ENCODE measurements at places on chromosomes 7 and 10.

DNA sequence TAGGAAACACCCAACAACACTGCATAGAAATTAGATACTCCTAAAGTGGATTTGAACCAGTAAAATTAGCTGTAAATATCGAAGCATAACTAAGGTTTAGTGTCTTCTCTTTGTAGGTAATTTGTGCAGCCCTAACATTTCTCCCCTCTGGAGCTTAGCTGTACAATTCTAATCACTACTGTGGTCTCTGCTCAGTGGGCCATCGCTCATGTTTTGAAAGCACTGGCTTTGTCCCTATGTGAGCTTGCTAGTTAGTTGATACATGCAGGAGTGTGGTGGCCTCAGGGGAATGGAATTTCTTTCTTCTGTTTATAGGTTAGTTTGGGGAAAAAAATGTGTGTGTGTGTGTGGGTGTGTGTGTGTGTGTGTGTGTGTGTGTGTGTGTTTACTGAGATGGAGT is 373.1 kb downstream of the DPP6 start:
- no peak for DNase-seq

DNA sequence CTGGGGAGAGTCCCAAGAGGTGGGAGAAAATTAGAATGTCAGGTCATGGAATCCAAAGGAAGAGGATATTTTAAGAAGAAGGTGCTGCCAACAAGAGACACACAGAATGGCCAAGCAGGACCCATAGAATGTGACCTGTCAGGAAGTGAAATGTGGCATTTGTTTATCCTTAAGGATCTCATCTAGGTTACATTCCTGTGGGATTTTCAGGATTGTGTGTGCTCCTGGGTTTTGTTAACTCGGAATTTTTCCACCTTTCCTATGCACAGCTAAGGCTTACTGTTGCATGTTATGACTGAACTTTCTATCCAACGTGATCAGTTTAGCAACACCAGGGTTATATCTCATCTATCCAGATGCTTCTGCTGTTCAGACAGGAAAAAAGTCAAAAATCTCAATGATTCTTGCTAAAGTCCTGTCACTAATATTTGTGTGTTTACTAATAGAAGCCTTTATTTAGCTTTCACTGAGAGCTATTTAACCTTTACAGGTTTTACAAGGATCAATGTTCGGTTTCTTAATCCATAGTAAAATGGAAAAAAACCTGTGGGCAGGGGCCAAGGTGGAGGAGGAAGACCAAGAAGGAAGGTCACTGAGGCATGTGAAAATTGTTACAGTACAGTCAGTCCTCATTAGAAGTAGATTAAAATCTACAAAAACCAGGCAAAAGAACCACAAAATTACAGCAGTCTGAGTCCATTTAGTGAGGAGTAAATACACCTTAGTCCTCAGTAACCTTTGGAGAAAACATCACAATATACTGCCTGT is 437.8 kb upstream of the NPVF start:
- no peak for DNase-seq

DNA sequence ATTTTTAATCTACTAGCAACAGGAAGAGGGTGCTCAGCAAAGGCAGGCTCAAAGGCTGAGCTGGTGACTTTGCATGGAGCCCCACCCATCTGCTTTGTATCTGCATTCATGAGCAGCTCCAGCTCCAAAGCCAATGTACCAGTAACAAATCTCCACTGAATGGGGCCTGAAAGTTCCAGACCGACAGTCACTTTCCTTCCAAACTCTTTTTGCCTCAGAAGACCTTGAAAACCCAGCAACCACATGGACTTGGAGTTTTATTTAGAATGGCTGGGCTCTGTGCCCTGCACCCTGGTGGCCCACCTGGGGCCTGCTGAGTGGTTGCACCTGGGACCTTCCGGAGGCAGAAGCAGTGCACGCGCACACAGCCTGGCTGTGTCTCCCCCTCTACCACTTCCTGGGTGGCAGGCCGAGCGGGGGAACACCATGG is 195.0 kb upstream of the PLXNA4 start:
- DNase-seq = peak; percentile 18

DNA sequence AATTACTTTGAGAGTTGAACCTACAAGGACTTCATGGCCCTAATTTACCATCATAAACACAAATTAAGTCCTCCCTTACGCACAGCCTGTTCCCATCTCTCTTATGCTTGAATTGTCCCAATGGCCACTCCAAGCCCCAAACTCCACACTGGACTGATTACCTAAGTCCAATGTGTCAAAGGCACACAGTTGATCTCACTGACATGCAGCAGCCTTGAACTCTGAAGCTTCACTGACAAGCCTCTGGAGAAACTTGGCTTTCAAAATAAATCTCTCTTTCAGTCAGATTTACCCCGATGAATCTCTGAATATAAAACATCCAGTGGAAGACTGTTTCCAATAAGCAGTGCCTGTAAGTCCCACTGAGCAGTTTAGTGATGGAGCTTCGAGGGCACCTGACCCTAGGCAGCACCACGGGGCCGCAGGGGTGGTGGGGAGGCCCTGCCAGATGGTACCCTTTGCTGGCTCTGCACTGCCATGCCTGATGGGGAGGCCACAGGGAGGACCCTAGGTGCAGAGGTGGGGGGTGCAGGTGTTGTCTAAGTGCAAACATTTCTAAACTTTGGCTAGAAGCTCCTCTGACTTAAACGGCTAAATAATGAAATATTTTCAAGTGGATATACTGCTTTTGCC is 3.3 kb upstream of the MAT1A start:
- no peak for DNase-seq

DNA sequence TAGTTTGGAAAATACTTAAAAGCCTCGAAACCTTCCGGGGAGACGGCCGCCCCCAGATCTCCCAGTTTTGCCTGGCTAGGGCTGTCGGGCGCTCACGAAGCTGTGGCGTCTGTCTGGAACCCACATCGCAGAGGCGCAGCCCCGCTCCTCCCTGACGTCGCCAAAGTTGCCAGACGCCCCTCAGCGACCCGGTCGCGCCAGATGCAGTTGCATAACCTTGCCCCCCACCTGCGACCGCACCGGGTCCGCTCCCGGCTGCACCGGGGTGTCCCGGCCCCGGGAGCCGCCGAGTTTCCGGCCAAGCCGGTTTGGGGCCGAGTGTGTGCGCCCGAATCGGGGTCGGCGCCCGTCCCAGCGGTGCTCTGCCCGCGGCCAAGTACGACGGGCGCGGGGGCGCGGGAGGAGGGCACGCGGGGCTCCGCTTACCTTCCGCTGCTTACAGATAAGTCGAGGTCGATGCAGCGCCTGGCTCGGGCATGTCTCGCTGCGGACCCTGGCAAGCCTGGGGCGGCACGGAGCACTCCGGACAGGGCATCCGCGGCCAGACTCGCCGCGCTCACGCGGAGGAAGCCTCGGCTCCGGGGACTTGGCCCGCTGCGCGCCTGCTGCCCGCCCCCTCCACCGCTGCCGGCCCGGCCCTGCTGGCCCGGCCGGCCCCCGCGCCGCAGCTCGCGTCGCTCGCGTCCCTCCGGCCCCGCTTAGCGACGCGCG is 665 bp downstream of the INSYN2A start:
- no peak for DNase-seq

DNA sequence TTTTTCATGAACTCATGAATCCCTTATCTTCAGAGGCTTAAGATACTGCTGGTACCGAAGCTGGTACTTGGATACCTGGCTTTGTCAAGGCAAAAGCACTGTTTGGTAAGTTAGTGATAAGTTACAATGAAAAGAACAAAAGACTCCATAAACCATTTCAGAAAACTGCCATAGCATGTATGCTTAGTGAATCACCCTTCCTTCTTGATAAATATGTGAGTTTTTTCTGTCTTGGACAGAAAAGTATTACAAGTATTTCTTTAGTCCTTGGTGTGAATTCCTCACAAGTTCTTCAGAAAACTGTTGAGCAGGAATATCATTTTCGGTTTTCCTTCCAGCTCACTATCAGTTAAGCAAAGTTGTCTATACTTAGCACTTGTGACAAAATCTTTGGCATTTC is 25.6 kb downstream of the PUS7 start:
- DNase-seq = no peak

- DNase-seq = no peak
Measured at GRCh38 chr10:86019141-86019540, 347.5 kb downstream of the GRID1 start.

DNA sequence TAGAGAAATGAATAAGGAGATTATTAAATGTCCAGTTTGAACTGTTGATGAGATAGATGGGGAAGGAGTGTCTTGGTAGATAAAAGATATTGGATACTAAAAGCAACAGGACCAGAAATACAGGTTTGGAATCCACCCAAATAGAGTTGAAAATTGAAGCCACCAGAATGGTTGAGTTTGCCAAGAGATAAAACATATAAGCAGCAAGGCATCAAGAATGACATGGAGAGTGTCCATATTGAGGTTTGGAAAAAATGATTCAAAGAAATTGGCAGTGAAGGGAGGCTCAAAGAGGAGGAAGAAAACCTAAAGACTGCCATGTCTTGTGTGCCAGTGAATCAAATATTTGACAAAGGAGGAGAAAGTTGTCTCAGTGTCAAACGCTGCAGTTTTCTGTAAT is 24.2 kb downstream of the CFAP69 start:
- no peak for DNase-seq

DNA sequence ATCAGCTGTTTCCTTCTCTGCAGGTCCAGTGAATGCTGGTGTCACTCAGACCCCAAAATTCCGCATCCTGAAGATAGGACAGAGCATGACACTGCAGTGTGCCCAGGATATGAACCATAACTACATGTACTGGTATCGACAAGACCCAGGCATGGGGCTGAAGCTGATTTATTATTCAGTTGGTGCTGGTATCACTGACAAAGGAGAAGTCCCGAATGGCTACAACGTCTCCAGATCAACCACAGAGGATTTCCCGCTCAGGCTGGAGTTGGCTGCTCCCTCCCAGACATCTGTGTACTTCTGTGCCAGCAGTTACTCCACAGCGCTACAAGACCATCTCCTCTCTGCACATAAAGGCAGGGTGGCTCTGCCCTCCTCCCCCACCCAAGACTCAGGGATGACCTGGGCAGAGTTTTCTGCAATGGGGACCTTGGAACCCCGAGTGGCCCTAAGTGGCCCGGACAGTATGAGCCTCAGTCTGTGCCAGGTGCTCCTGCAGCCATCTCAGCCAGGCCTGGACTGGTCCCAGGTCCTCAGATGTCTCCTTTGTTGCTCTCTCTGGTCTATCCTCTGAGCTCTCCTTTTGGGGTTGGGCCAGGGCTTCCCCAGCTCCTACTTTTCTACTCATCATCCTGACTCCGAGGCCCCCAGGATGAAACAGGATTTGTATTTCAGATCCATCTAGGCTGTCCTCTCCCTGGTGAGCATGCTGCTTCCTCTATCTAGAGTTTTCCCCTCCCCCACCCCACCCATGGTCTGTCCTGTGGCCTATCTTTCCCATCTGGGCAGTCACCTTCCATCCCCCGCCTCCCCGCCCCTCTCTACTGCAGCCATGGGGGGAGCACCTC is 212.1 kb upstream of the PRSS58 start:
- DNase-seq = no peak

DNA sequence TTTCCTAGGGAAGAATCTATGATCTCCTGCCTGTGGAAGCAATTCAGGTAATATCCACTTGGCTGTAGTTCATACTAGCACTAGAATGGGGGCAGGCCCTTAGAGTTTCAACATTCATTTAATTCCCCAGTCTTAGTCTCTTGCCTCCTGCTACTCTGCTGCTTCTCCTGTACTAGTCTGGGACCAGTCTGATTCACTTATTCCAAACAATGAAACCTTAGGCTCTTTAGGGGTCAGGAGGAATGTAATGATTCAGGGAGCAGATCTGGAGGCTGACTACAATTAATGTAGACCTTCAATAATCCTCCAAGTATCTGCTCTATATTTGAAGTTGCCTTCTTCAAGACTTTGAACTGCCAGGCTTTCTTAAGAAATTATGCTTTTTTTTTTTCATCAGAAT is 101.8 kb downstream of the GNAT3 start:
- no peak for DNase-seq

- DNase-seq = no peak
Measured at GRCh38 chr10:59336632-59337031, 25.7 kb downstream of the FAM13C start.

GRCh38 chr10:75070476-75070875 is 41.0 kb upstream of the SAMD8 start:
- DNase-seq = no peak

DNA sequence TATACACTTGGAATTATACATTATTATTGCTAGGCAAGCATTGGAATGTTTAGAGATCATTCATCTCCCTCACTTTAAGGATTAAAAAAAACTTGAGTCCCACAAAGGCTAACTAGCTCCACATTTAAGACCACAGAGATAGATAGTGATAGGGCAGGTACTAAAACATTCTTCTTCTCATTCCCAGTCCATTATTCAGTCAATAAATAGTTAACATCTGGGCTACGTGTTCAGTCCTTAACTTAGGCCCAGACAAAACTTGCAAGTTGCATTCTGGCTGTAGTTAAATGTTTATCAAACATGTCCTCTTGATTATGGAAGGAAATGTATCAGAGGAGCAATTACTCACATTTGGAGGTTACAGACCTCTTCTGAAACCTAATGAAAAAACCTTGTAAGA is 2.4 kb downstream of the GNG11 start:
- DNase-seq = no peak

DNA sequence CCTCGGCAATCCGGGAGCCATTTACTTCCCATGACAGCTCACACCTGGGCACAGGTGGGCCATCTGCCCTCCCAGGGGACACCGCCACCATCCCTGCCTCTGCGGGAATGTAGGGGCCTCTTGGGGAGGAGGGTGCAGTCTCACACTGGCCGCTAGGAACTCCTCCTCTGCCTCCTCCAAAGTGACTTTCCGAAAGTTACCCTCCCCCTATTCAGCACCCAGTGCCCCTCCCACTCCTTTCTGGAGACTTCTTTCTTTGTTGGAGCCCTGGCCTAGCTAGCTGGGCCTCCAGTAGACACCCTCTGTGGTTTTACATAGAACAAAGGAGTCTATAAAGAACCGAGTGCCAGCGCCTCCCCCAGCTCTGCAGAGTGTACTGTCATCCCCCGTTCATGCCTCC is 45.8 kb upstream of the MNX1 start:
- DNase-seq = no peak

DNA sequence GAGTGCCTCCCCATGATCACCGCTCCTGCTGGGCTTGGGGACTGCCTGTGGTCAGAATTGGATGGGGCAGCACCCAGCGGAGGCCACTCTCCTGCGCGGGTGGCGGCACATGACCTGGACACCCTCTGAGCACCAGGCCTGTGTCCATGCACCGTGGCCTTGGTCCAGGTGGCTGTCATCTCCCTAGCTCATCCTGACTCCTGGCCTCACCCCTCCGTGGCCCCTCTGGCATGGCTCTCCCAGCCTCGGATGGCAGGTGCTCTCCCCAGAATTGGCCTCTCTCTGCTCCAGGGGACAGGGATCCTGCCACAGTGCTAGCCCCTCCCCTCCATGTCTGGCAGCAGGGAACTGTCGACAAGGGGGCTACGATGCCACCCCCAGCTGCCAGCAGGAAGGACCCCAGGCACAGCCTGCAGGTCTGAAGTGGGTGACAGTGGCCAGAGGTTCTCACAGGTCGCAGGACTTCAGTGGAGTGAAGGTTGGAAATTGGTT is 37.2 kb upstream of the BTBD16 start:
- no peak for DNase-seq

GRCh38 chr10:27635290-27635689 is 110.3 kb downstream of the MKX start:
- DNase-seq = no peak

DNA sequence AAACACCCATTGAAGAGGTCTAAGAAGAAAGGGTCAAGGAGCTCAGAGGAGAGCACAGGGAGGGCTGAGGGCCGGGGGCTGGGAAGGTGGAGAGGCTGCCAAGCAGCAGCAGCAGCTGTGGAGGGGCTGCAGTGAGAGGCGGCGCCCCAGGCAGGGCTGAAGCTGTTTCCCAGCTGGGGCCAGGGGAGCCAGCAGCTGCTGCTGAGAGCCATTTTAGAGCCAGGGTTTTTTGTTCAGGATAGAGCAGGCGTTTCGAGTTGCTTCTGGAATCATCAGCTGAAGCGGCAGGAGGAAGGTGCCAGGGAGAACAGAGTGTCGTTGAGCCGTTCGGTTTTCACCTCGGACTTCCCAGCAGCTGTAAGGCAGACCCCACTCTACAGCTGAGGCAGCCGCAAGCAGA is 62.7 kb downstream of the LANCL2 start:
- no peak for DNase-seq

Data from CD4-positive, alpha-beta T cell treated with Interferon gamma for 1 hour (primary cell).